Stimulated activated CD8-positive, alpha-beta memory T cell treated with anti-CD3 and anti-CD28 coated beads, Interleukin-4, amount 100 ng/mL, for 1 hour (primary cell): ENCODE measurements at places on chromosomes 7 and 10.

DNA sequence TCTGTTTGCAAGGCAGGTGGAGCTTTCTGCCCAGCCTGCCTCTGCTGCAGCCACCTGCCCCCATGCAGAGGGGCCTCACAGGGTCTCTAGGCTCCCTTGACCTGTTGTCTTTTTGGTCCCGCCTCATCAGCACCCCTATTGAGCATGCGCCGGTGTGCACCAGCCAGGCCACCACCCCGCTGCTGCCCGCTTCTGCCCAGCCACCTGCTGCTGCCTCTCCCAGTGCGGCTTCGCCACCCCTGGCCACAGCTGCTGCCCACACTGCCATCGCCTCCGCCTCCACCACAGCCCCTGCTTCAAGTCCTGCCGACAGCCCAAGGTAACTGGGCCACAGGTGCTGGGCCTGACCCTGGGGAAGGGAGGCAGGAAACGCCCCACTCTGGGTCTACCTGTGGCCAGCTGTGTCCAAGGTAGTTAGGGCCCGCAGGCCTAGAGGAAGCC, 38.1 kb downstream of the LDB3 start:
- no peak for DNase-seq

DNA sequence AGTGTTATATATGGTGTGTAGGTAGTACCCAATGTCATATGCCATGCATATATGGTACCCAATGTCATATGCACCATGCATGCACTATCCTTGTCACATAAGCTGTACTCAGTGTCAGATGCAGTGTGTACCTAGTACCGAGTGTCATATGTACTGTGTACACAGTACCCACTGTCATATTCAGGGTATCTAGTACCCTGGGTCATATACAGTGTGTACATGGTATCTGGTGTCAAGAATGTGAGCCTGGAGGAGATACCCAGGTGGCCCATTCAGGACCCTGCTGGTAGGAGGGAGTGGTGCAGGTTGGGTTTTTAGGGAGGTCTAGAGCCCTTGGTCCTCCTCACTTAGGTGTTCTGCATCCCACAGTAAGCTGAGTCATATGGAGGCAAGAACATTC, 1.8 kb downstream of the ZMYND11 start:
- DNase-seq, result no peak

DNA sequence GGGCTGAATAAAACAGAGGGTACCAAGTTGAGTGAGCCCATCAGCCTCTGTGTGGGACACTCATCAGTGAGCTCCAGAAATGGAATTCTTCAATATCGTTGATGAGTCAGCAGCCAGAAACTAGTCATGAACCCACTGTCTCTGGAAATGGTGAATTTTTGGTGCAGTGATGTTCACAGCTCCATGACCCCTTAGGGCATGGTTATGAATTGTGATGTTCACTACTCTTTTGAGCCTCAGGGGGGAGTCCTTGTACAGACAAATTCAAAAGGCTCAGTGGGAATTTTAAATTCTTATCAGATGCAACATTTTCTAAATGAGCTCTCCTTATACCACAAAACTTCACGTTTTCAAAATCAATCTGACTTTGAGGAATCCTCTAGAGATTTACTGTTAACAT, 335.7 kb downstream of the PHTF2 start:
- no peak for DNase-seq

GRCh38 chr10:75712242-75712880, 280.9 kb downstream of the LRMDA start:
- DNase-seq, result no peak

- no peak for DNase-seq
Observed at GRCh38 chr10:784403-785088, 95.1 kb upstream of the DIP2C start.

GRCh38 chr7:105402221-105403095, 13.7 kb upstream of the SRPK2 start:
- DNase-seq, result no peak

DNA sequence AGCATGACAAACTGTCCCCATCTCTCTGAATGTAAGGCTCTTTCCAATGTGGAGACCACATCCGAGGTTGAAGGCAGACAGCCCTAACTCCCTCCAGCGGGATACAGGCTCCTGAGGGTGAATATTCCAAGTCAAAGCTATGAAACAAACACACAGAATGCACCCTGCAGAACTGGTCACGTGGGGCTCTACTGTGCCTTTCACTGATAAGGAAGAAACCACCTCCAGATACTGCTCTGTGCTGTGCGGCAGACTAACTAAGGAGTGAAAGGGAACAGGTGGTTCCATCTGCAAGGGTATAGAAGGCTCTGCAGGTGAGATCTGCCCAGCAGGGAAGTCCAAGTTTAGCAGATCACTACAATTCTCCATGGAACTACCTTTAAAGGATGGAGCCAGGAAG, 534.4 kb downstream of the KCNMA1 start:
- no peak for DNase-seq

GRCh38 chr7:158403013-158403821, 184.4 kb downstream of the PTPRN2 start:
- DNase-seq, result no peak

- no peak for DNase-seq
Observed at GRCh38 chr7:90752051-90752450, 155.9 kb downstream of the CDK14 start.

DNA sequence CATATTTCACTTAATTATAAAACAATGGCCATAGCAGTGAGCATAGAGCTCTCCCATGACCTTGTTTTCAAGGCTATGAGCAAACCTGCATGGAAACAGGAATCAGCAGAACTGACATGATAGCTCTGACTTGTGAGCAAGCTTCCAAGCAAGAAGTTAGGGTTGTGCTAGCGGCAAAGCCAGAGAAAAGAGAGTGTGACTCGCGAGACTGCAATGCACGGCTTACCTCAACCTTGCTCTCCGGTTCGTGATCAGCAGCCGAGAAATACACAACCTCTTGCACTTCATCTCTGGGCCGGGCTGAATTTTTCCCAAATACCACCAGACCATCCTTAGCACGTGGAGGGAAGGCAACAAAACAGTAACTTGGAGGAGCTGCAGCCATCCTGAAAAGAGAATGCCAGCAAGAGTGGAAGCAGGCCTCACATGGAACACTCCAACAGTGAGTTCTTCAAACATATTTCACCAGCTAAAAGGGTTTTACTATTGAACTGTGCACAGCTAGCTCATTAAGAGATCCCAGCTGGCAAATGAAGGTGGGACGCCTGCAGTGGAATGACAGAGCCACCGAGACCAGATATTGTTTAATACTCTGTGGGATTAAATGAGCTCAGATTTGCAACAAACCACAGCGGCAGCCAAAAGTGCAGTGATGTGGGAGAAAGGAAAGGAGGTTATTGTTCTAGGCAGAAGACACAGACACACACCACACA, 20.8 kb downstream of the SCRN1 start:
- DNase-seq, result no peak

DNA sequence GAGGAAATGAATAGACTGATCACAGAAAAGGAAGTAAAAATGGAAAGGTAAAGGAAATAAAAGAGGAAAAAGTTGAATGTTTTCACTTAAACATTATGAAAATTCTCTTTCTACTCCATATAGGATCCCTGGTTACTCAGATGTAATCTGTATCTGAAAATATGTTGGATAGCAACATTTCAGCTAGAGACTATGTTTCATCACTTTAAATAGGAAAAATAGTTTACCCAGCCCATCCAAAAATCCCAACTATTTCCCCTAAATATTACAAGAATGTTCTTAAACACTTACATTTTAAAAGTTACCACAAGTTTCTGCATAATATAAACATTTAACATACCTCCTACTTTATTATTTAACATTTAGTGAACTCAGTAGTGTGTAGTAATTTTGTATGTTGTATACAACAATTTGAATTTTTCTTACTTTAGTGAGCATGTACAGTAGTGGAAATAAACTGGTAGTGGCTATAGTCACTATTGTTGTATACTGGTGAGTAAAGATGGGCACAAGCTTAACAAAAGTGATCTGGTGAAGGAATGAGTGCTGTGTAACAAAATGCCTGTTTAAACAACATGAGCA, 27.1 kb downstream of the SLF2 start:
- no peak for DNase-seq

DNA sequence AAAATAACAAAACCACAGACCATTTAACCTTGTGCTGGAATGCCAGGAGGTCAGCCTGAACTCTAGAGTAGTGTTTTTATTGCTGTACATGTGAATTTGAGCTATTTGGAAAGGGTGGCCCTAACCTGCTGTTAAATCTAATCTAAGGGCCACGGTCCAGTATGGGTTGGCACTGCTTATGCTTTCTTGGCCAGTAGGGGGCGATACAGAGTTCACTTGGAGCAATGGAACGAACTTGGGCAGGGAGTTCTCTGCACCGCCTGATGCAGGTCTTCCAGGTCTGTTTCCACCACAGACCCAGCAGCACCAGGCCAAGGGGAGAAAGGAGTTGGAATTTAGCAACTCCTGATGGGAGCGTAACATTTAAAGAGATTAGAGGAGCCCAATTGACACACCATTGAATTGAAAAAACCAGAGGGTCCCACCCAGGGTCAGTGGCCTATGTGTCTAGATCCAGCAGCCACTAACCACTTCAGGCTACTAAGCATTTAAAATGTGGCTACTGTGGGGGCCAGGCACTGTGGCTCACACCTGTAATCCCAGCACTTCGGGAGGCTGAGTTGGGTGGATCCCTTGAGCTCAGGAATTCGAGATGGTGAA, 75.7 kb upstream of the EFCAB10 start:
- DNase-seq, result peak; percentile 37

GRCh38 chr7:84591897-84592296, 397.3 kb upstream of the SEMA3A start:
- no peak for DNase-seq

- DNase-seq, result no peak
Observed at GRCh38 chr10:86001521-86001920, 365.1 kb downstream of the GRID1 start.

DNA sequence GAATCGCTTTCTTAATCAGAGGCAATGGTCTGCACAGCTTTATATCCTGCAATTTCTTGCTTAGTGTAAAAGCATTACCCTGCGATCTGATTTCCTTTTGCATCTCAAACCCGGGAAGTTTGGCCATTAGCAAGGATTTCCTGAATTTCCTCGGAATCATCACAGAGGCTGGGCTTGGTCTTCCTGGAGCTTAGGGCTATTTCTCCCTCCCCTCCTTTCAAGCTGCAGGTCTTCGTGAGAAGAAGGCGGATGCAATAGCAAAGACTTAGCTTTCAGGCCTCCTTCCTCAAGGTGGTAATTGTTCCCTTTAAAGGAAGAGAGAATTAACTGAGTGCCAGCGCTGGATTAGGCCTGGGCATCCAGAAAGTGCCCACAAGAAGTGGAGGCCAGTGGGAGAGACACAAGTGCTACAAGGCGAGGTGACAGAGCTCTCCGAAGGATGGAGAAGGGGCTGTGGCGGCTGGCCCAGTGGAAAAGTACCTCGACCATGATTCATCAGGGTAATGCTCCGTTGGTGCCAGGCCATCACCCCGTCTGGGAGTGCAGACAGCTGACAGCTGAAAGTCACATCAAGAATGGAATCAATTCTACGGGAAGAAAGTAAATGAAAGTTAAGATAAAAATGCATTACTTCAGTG, 4.0 kb upstream of the ARMS2 start:
- DNase-seq, result no peak

- DNase-seq, result no peak
Observed at GRCh38 chr7:148212731-148213130, 377.8 kb upstream of the C7orf33 start.

DNA sequence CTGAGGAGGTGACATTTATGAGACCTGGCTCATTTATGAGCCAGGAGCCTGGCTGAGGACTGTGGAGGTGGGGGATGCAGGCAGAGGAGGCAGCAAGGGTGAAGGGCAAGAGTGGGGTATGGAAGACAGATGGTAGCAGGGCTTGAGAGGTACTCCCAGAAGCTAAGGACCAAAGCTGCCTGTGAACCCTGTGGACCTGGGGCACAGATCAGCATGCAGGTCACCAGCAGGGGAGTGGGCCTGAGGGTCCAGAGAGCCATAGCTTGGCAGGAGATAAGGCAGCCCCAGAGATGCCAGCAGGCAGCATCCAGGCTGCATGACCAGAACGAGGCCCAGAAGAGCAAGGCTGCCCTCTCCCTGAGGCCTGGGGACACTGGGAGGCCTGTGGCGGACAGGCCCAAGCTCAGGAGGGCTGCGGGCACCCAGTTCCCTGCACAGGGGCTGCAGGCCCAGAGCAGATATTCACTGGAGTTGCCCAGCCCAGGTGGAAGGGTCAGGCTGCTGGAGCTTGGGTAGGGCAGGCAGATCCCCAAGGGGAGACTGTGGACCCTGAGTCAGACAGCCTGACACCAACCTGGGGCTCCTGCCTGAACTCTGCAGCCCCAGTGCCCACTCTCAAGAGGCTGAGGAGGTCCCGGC, 3.4 kb downstream of the GPR15LG start:
- DNase-seq, result no peak

GRCh38 chr7:99126921-99127553, 16.9 kb downstream of the SMURF1 start:
- DNase-seq, result no peak

DNA sequence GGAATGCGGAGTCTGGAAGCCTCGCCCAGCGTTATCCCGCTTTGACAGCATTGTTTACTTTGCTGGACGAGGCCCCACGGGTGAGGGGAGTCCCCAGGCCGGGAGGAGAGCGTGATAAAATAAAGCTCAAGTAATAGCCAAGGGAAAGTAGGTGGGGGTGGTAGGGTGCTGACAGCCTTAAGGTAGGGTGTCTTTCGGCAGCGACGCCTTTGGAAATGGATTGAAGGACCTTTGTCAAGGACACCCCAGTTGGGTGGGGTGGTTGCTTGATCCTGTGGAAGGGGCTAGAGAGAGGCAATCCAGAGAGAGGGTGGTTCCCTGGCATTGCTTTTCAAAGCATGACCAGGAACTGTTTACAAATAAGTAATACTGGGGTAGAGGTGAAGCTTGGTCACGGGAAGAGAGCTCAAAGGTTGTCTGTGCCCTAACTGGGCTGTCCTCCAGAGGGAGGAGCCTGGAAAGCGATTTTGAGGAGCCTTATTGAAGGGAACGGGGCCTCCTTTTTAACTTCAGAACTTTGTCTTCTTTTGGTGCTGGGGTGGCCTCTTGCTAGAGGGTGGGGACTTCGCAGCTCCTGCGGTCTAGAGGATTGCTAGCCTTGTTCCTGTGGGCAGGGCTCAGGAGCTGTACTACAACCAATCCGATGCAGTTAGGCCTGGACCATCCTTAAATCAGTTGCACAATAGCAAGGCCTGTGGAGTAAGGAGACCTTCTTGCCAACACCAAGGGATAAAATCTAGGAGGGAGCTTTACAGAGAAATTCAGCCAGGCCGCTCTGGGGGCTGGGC, 1.3 kb downstream of the EIF4EBP2 start:
- no peak for DNase-seq

DNA sequence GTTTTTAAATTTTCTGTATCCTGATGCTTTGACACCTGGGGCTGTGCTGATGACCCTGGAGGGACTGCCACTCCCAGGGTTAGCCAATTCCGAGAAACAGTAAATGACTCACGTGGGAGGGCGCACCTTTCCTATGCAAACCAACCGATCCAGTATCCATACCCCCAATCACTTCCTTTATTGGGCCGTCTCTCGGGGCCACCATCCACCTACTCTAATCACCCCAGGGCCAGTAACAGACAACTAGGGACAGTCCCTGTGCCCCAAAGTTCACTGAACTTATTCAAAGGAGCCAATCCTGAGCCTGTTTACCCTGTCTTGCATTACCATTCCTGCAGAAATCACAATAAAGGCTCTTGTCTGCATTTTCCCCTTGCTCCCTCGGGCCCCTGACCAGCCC, 6.6 kb upstream of the LGI1 start:
- no peak for DNase-seq
